Neural progenitor cell (in vitro differentiated cells): ENCODE measurements at places on chromosomes 4 and X. TPM values are rescaled to one million over a fixed set of nuclear protein-coding genes. Genes with fewer than 3 reads are reported as not detected.
A peak's percentile ranks its signal among the peaks of the same experiment; 100 is the strongest.

DNA sequence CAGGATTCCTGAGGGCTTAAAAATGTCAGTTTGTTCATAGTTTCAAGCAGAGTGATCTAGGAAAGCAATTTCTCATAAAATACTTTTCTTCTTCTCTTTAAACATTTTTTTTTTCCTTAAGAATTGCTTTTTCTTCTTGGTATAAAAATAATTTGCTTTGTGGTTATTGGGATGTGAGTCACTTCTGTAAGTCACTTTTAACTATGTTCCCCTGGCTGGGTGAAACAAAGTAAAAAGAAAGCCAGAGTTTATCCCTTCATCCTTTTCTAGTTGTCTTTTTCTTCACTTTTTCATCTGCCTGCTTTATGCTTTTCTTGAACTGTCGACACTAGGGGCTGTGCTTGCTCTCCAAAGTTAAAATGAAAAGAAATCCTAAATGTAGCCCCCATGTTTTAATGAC, 33.5 kb downstream of the ARSJ start:
- no peaks in the 10 kb centered on the region for H3K27me3 ChIP-seq
- H3K4me3 ChIP-seq: no peak overlapping the region
- H3K27ac ChIP-seq: no peak overlapping the region
- no peak for DNase-seq

The HTR2C gene
- total RNA-seq: 1.4 and 1.7 TPM in 2 replicates

DNA sequence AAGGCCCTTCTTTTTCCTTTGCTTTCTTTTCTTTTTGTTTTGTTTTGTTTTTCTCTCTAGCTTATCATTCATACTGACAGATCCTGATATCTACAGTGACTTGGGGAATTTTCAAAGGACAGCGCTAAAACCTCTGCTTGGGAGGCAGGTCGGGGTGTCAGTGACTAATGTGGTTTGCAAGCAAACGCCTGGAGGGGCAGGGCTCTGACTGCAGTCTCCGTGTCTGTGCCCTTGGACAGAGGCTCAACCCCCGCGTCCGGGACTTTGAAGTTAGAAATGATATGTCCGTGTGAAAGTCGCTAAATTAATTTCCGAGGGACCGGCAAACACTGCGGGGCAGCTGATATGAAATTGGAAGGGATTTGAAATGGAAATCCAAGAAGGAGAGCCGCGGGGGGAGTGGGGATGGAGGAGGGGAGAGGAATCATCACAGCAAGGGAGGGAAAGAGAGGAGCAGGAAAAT, 312.4 kb downstream of the DHRSX start:
- peaks cover 11% of the 10 kb centered on the region for H3K4me1 ChIP-seq
- no peak for DNase-seq
- H3K36me3 ChIP-seq: no peaks in the 10 kb centered on the region
- no peaks in the 10 kb centered on the region for H3K27me3 ChIP-seq
- H3K4me3 ChIP-seq: no peak overlapping the region

The DGAT2L6 gene
- not detected in 2 replicates for total RNA-seq

- no peaks in the 10 kb centered on the region for H3K36me3 ChIP-seq
- H3K4me3 ChIP-seq: no peak overlapping the region
- no peak overlapping the region for H3K27ac ChIP-seq
- no peak for DNase-seq
- no peaks in the 10 kb centered on the region for H3K27me3 ChIP-seq
Observed at GRCh38 chr4:53779025-53779424, 187.7 kb upstream of the LNX1 start.

The LRBA gene
- total RNA-seq: 94.3 and 111 TPM in 2 replicates

The GAGE1 gene
- not detected in 2 replicates for total RNA-seq

DNA sequence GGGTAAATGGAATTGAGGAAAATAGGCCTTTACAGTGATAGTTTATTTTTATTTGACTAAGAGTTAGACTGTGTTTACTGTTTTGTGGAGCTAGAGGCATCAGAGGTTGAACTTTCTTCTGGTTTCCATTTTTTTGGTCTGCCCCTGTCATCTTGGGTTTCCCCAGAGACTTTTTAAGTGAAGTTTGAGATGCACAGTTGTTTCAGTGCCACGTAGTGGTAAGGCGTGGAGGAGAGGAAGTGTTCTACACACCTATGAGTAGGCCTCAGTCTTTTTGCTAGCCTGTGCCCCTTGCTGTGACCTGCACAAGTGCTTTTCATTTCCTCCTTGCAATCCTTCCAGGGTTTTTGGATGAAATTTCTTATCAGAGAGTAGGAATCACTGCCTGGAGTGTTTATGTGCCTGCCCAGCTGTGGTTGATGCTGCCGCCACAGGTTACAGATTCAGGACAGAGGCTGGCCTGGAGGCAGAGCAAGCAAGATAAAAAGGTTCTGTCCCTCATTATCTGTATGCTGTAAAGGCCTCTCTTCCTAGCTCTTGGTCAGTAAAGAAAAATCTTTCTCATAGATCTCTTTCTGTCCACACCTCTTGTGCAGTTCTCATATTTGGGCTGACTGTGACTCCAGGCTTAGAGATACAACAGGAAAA, 12.5 kb upstream of the HSFX4 start:
- no peaks in the 10 kb centered on the region for H3K36me3 ChIP-seq
- DNase-seq: no peak
- H3K4me1 ChIP-seq: no peaks in the 10 kb centered on the region
- H3K4me3 ChIP-seq: no peak overlapping the region

- H3K4me1 ChIP-seq: peaks cover 19% of the 10 kb centered on the region
- H3K27ac ChIP-seq: no peak overlapping the region
- no peaks in the 10 kb centered on the region for H3K36me3 ChIP-seq
- H3K4me3 ChIP-seq: no peak overlapping the region
- no peaks in the 10 kb centered on the region for H3K27me3 ChIP-seq
Observed at GRCh38 chrX:121160987-121161386, 113.6 kb downstream of the GLUD2 start.

DNA sequence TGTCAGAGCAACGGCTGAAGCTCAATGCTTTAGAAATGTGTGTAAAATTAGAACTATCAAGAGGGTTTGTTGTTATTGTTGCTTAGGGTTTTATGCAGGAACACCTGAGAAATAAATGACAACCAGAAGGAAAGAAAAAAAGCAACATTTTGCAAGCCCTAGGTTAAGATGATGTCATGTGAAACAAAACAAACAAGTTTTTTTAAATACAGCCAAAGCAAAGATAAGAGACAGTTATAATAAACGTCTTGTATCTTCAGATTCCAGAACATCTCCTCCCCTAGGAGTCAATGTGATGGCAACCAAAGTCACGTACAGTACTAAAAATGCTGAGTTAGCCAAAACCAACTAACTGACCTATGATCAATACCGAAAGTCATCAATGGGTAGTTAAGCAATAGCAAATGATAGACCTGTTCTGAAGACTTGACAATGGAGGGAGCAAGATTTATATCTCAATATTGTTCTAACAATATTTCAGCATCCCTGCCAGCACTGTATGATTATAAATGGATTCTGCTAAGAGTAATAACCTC, 55.3 kb upstream of the NOCT start:
- DNase-seq: no peak
- no peak overlapping the region for H3K27ac ChIP-seq
- no peaks in the 10 kb centered on the region for H3K4me1 ChIP-seq
- no peaks in the 10 kb centered on the region for H3K27me3 ChIP-seq

DNA sequence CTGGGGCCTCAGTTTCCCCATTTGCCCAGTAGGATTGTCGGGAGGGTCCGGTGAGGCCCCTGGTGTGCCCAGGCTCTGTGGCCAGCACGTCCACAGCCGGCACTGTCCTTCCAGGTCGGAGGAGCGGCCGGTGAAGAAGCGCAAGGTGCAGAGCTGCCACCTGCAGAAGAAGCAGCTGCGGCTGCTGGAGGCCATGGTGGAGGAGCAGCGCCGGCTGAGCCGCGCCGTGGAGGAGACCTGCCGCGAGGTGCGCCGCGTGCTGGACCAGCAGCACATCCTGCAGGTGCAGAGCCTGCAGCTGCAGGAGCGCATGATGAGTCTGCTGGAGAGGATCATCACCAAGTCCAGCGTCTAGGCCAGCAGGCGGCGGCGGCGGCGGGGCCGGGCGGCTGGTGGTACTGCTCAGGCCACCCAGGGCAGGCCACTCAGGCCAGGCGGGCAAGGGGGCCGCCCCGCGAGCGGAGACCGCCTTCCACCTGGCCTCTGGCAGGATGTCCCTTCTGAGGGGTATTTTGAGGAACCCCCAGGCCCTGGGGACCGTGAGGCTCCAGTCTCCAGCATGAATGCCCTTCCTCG, 6.7 kb downstream of the MSANTD1 start:
- H3K27me3 ChIP-seq: no peaks in the 10 kb centered on the region
- H3K4me1 ChIP-seq: no peaks in the 10 kb centered on the region
- no peak overlapping the region for H3K27ac ChIP-seq
- H3K4me3 ChIP-seq: no peak overlapping the region

The KLHL2 gene
- total RNA-seq: 18.6 and 24.3 TPM in 2 replicates

- DNase-seq: peak; percentile 56
- peaks cover 40% of the 10 kb centered on the region for H3K4me1 ChIP-seq
- H3K4me3 ChIP-seq: no peak overlapping the region
- H3K27ac ChIP-seq: no peak overlapping the region
- H3K36me3 ChIP-seq: no peaks in the 10 kb centered on the region
Observed at GRCh38 chr4:55075823-55076716, 49.3 kb downstream of the KDR start.

DNA sequence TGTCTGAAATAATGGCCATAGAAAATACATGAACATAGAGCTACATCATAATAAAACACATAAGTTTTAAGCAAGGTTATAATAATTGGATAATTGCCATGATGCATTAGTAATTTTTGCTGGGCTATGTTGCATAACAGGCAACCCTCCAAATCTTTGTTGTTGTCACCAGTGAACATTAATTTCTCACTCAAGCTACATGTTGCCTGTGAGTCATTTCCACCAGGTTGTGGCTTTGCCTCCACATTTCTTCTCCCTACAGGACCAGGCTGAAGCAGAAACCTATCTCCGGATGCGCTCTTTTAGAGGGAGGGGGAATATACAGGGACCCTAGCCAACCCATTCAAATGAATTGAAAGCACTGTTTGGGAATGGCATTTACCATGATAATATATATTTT, 347.7 kb downstream of the GABRG1 start:
- H3K4me1 ChIP-seq: no peaks in the 10 kb centered on the region
- H3K27ac ChIP-seq: no peak overlapping the region
- DNase-seq: no peak
- H3K36me3 ChIP-seq: no peaks in the 10 kb centered on the region
- H3K4me3 ChIP-seq: no peak overlapping the region

- H3K4me1 ChIP-seq: no peaks in the 10 kb centered on the region
- H3K4me3 ChIP-seq: no peak overlapping the region
- no peaks in the 10 kb centered on the region for H3K27me3 ChIP-seq
- DNase-seq: no peak
- no peak overlapping the region for H3K27ac ChIP-seq
- H3K36me3 ChIP-seq: no peaks in the 10 kb centered on the region
Observed at GRCh38 chr4:135538698-135539097, 1337.1 kb upstream of the PABPC4L start.

The TCEANC gene
- 3.6 and 6.8 TPM in 2 replicates for total RNA-seq

GRCh38 chrX:48956728-48957414, 536 bp downstream of the OTUD5 start:
- H3K4me1 ChIP-seq: no peaks in the 10 kb centered on the region
- H3K36me3 ChIP-seq: no peaks in the 10 kb centered on the region
- peak; percentile 33 for DNase-seq
- peak overlapping the region; percentile 60 for H3K4me3 ChIP-seq
- H3K27me3 ChIP-seq: no peaks in the 10 kb centered on the region
- no peak overlapping the region for H3K27ac ChIP-seq

The MAGEA9B gene
- not detected in 2 replicates for total RNA-seq
